ENCODE measurements at places on chromosomes 2 and 18.

- DNase-seq = no peak
These were observed 181.4 kb upstream of the MSH6 start for GRCh38 chr2:47601568-47601967.

DNA sequence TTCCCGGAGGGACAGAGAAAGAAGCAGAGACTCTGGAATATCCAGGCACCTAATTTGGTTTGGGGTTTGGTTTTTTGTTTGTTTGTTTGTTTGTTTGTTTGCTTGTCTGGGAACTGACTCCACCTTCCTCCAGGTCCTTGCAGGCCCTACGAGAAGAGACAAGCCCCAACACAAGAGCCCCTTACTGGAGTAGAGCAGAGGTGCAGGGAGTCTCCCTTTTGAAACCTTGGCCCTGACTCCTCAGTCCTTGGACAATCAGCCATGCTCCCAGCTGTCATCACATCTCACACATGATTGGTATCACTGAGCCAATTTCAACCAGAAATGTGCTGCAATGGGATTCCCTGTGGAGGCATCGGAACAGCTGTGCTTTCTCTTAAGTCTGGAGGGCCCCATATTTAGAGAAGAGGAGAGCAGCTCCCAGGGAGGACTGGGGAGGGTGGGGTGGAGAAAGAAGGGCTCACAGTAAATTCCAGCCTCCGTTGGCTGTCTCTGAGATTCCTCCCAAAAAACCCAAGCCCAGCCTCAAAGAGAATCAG is 279.9 kb upstream of the NCKAP5 start:
- DNase-seq = no peak

DNA sequence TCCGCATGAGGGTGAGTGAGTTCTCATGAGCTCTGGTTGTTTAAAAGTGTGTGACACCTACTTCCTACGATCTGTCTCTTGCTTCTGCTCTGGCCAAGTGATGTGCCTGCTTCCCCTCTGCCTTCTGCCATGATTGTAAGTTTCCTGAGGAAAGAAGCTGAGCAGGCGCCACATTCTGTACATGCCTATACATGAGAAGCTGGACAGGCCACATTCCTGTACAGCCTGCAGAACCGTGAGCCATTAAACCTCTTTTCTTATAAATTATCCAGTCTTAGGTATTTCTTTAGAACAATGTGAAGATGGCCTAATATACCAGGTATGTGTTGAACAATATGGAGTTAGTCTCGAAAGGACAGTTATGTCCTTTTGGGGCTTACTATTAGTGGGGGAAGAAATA is 281.0 kb downstream of the ALK start:
- DNase-seq = no peak

DNA sequence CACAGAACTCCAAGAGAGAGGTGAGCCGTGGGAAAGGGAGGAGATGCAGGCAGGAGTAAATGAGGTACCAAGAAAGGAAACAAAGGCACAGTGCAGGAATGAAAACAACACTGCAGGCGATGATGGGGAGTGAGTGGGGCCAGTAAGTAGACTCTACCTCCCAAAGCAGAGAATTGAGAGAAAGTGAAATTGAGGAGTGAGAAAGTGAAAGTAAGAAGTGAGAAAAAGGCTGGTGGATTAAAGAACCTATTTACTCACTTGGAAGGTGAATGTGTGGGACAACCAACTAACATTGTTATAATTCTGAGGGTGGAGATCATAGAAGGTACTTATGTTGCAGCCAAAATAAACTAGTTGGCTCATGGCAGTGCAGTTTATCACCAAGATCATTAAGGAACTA is 193.1 kb upstream of the TMEM200C start:
- no peak for DNase-seq

- no peak for DNase-seq
These were observed 3.7 kb upstream of the TGFA start for GRCh38 chr2:70557171-70557838.

- no peak for DNase-seq
These were observed 47.9 kb downstream of the RAB3GAP1 start for GRCh38 chr2:135099802-135100483.

GRCh38 chr2:38105922-38106321 is 30.0 kb upstream of the CYP1B1 start:
- no peak for DNase-seq

DNA sequence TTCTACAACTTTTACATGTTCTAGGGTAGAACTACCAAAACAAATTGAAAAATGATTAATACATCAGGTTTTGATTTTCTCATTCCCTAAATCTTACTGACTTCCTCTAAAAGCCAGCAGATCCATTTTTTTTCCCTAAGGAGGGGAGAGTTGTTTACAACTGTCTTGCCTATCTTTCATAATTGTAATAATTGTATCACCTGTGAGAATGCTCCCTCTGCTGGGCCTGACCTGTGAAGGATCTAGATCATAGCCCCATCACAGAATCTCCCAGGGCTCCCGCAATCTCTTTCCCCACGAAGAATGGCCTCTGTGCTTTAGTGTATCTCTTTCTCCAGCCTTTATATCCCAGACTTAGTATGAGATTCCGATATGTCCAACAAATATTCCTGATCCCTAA is 9.1 kb downstream of the LOXL3 start:
- DNase-seq = no peak

GRCh38 chr18:59788791-59789106 is 91.5 kb upstream of the CCBE1 start:
- no peak for DNase-seq

Data from activated CD4-positive, alpha-beta T cell treated with anti-CD3 and anti-CD28 coated beads, Interleukin-2, amount 50 U/mL, for 16 hours (primary cell).